ENCODE measurements at places on chromosomes 4 and X. TPM values are rescaled to one million over a fixed set of nuclear protein-coding genes. Genes with fewer than 3 reads are reported as not detected.

The SRPX2 gene
- total RNA-seq = 21.3 TPM

The HPGD gene
- total RNA-seq = not detected

The CYSLTR1 gene
- total RNA-seq = not detected

The NHSL2 gene
- 0.39 TPM for total RNA-seq

The CTPS2 gene
- total RNA-seq = 7.2 TPM

The BTK gene
- not detected for total RNA-seq

The STX18 gene
- 33.3 TPM for total RNA-seq

The KLKB1 gene
- not detected for total RNA-seq

The FRAS1 gene
- total RNA-seq = 11.0 TPM

The GRPEL1 gene
- 65.3 TPM for total RNA-seq

The NPNT gene
- not detected for total RNA-seq
